ENCODE measurements at places on chromosomes 4 and X.

DNA sequence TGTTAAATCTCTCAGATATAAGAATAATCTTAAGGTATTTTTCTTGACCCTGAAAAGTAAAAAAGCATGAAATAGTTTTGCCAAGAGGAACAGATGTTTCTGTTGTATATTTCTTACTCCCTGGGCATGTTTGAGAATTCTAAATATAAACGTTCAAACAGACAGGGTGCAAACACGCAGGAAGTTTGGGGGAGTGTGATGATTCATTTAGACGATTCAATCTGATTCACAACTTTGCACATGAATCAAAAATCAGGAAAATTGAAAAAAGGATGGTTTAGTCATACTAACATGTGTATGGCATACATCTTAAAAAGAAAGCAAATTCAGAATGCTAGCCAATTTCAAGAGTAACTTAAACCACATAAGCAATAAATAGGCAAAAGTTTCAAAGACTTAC, 340.3 kb upstream of the GRID2 start:
- DNase-seq: no peak

GRCh38 chrX:47502316-47503125, 19.5 kb upstream of the ZNF41 start:
- no peak for DNase-seq

GRCh38 chrX:43747476-43747875, 91.4 kb downstream of the MAOA start:
- no peak for DNase-seq

GRCh38 chr4:73018595-73018994, 50.9 kb downstream of the COX18 start:
- DNase-seq: no peak

DNA sequence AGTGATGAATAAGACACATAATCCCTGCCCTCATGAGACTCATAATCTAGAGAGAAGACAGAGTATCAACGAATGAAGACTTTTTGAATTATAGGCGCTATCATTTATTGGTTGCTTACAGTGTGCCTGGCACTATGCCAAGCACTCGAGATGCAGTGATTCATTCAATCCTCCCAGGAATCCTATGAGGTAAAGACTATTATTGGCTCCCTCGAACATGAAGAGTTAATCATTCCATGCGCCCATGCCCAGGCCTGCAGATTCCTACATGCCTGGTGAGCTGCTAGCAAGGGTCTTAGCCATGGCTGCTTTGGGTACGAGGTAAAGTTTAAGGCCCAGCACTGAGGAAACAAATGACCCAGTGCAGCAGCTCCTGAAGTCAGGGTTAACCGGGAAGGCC, 47.0 kb downstream of the TEX13B start:
- DNase-seq: no peak

GRCh38 chr4:66629927-66630326, 915.4 kb downstream of the CENPC start:
- DNase-seq: no peak

GRCh38 chrX:123918106-123918721, 43.3 kb upstream of the STAG2 start:
- no peak for DNase-seq

DNA sequence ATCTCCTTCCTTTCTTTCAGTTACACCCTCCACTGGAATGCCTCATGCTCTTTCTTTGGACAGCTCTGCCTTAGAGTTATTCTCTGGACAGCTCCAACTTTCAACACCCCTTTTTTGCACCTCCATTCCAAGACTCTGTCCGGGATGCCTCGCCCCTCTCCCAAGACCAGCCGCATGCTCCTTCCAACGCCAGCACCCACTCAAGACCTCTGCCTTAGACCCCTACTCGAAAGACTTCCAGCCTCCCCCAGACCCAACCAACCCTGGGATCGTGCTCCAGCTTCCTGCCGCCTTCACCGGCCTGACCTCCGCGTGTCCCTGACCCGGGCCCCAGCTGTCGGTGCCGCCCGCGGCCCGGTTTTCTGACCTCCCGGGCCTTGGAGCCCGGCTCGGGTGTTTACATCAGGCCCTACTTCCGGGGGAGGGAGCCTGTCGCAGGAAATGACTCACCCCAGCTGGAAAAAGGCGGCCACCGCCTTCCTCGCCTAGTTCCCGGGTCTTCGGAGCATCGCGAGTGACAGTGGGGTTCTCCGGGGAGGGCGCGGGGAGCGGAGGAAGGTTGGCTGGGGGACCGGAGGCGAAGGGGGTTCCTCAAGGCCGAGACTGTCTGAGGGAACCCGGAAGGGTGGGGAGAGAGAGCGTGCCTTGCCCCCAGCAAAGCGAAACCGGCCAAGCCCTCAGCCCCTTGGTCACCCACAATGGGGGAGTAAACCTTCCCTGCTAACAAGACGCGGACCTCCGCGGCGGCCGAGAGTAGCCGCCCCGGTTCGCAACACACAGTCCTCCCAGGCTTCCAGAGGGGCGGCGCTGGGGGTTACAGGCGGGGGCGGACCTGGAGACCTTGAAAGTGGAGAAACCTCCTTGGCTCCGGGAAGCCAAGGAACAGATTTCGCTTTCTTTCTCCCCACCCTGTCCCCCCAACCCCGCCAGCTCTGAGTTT, at the start of gene WDR45:
WDR45 (minus strand) TSS at position 399 of the 940 bp plus-strand sequence. CDS start 1,792 bp downstream, outside the sequence.
- DNase-seq: no peak

GRCh38 chrX:44947995-44948394, 75.0 kb downstream of the KDM6A start:
- no peak for DNase-seq

GRCh38 chrX:107324493-107325310, 118.3 kb downstream of the DNAAF6 start:
- DNase-seq: no peak
